ENCODE measurements at places on chromosomes 7 and 10.

DNA sequence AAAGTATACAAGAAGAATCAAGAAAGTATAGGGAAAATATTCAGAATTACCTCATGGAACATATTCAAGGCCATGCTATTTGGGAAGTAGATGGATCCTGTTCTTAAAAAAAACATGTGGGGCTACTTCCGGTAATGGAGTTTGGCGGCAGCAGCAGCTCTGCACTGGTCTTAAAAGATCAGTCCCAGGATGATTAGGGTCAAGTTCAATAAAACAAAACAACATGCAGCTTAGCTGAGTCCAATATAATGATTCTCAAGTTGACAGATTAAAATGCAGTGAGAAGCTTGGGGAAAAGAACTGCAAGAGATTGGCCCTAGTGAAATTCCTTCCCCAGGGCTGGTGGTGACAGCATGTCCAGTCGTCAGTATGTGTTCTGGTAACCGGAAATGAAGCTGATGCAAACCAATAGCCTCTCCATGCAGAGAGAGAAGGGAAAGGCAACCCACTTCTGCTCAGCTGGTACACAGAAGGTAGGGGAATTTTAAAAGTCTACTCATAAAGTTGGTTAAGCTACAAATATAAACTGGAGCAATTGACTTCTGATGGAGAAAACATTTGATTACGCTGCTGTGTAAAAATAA is 305.1 kb upstream of the IMMP2L start:
- DNase-seq: no peak

DNA sequence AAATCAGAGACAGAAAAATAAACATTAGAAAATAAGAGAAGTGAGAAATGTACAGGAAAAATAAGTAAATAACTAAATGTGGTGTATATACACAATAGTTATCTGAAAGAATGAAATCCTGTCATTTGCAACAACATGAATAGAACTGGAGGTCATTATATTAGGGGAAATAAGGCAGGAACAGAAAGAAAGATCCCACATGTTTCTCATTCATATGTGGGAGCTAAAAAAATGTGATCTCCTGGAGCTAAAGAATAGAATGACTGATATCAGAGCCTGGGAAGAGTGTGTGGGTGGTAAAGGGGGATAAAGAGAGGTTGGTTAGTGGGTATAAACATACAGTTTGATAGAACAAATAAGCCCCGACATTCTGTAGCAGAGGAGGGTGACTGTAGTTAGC is 27.3 kb downstream of the PLXDC2 start:
- DNase-seq: no peak

DNA sequence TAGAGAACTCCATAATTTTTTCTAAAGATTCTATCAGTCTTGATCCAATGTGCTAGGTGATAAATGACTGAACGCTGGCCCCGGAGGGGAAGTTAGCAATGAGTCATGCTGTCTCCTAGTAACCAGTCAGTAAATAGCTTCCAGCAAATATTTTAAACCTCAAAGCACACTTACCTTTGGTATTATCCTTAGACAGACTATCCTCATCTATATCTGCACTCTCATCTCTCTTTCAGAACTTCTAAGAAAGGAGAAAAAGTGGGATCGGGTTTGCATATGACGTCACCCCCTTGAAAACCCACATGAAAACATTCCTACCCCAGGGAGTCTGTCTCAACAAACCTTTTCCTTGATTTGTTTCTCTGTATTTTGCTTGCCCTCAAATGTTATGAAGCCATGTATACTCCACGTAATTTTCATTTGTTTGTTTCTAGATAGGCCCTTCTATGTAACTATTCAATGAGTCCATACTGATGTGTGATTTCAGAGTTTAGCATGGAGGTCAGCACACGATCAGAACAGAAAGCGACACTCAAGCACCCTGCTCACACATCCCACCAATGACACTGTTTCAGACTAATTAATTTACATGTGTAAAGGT is 174.9 kb upstream of the NRP1 start:
- no peak for DNase-seq

DNA sequence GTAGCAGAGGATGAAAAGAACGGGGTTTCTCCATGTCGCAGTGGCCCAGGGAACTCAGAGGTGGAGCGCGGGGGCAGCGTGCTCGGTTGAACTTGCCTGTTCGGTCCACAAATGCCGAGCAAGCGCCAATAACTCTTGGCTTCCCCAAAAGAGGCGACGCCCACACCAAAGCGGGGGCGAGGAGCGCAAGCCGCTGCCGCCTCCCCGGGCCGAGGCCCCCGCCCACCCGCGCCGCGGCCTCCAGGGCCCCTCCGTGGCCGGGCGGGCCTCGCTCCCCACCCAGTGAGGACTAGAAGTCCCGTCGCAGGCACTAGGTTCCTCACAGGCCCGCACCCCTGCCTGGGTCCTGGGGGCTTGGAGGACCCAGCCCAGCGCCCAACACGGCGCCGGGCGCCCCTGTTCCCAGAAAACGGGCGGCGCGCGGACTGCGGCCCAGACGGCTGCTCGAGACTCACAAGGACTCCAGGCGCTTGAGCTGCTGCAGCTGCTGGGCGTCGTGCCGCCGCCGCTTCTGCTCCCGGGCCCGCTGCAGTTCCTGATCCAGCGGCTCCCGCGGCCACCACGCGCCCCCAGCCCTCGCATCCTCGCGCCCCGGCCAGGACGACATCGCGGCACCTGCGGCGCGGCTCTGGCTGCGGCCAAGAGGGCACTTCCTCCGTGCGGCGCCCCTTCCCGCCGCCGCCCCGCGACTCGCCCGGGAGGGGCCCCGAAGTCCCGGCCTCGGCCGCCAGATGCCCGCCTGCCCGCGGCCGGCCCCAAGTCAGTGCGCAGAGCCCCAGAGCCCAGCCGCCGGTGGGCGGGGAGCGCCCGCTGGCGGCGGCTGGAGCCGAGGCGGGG is 14.6 kb upstream of the FKBP9 start:
- DNase-seq: peak; percentile 78

DNA sequence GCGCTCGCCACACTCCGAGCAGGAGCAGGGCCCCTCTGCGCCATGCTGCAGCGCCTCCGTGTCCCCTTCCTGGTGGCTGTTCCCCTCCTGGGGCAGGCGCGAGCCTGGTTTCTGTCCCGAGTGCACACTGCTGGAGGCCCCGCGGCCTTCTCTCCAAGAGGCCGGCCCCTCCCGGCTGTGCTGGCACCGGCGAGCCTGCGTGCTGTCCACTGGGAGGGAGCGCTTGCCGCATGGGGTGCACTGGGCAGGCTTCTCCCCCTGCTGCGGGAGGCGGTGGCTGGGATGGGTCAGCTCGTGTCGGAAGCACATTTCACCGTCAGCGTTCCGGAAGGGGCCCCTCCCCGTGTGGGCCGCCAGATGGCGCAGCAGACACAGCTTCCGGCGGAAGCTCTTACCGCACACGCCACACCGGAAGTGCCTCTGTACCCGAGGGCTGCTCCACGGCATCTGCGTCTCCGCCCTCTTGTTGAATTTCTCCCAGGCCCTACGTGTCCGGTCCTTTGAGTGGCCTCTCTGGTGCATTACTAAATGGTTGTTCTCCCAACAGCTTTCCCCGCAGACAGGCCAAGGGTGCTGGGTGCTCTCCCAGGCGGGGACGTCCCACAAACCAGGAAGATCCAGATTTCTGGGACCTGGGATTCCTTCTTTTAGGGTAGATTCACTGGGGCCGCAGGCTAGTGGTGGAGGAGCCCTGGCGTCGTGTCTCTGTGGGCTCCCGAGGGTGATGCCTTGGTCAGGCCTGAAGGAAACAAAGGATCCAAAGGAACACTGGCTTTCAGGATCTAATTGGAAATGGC is 18.7 kb downstream of the ZNF786 start:
- DNase-seq: no peak

DNA sequence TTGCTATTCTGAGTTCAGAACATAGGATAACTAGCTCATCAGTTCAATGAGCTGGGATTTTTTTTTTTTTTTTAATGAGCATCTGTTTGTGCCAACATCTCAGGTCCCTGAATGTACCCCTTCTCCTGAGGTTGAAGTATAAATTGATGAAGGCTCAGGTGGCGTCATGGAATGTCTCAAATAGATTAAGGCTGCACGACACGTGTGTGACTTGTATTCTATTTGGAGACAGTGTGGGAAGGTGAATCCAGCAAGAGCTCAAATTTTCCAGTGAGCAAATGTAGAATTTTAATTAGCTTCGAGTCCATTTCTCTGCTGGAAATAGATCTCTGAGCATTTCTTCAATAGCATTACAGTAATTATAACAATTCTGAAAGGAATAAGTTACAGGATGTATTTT is 37.2 kb upstream of the JCAD start:
- no peak for DNase-seq

GRCh38 chr7:66747881-66748511 is 7.5 kb downstream of the RABGEF1 start:
- no peak for DNase-seq

GRCh38 chr7:22280031-22280430 is 76.9 kb downstream of the RAPGEF5 start:
- no peak for DNase-seq

GRCh38 chr7:120809260-120809659 is 48.7 kb downstream of the TSPAN12 start:
- no peak for DNase-seq
